ENCODE measurements at places on chromosomes 16 and 17.

DNA sequence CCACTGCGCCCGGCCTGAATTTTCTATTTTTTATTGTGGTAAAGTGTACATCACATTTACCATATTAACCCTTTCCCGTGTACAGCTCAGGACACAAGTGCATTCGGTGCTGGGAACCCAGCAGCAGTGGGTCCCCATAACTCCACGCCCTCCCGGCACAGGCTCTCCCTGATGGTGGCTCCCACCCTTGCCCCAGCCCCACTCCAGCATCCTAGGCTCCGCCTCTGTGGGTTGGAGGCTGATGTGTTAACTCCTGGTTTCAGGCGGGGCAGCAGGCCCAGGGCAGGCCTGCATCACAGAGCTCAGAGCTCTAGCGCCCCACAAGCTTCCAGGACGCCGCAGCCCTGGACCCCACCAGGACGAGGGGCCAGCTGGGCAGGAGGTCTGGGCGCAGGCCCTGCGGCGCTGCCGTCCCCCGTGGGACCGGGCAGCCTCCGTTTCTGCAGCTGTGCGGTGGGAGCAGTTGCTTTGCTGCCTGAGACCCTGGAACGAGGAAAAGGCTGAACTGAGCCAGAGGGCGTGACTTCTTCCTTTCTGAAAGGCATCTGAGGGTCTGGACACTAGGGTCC lies 19.6 kb downstream of the ZFPM1 start:
- no peak for DNase-seq

DNA sequence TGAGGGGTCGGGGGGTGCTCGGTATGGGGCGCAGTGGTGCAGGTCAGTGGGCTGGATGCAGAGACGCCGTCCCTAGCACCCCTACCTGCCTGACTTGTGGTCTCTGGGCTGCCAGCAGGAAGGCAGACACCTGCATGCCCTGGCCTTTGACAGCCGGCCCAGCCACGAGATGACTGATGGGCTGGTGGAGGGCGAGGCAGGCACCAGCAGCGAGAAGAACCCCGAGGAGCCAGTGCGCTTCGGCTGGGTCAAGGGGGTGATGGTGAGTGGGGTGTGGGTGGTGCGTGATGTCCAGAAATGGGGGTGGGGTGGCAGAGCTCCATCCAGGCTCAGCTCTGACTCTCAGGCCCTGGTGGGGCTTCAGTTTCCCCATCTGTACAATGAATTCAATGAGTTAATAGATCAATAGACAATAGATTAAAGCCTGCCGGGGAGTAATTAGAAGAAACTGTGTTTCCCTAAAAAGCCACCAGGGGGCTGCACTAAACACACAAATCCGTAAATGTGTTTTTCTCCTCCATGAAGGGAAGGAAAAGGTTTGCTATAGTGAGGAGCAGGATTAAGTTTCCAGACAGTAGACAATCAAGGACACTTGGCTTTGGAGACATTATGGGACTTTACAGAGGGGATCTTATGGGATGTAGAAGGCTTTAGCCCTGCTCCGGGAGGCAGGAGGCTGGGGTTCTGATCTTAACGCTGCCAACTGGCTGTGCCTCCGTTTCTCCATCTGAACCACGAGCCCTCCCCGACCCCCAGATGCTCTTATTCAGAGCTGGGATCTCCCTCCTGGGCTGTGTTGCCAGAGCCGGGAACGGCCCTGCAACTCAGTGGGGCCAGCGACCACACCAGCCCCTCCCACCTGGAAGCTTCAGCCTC lies 2.2 kb downstream of the SLC12A3 start:
- DNase-seq: no peak

DNA sequence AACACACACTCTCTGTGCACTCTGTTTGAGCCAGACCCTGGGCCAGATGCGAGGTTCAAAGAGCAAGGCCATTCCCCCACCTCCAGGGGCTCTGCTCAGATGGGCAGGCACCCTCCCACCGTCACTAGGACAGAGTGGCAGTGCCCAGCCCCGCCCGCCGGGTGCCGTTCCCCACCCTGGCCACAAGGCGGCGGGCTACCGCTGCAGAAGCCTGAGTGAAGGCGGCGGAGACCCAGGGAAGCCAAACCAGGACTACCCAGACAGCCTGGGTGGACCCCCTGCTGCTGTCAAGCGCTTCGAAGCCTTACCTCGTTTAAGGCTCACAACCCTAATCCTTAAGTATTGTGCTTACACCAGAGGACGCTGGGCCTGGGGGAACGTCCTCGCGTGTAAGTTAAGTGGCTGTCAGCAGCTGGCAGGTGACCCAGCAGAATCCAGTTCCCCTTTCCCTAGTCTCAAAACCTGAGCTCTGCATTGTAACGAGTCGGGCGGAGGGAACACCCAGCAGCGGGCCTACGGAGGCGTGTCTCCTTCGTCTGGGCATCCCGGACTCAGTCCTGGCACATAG lies 4.5 kb downstream of the ARHGAP27 start:
- DNase-seq: peak; percentile 66

DNA sequence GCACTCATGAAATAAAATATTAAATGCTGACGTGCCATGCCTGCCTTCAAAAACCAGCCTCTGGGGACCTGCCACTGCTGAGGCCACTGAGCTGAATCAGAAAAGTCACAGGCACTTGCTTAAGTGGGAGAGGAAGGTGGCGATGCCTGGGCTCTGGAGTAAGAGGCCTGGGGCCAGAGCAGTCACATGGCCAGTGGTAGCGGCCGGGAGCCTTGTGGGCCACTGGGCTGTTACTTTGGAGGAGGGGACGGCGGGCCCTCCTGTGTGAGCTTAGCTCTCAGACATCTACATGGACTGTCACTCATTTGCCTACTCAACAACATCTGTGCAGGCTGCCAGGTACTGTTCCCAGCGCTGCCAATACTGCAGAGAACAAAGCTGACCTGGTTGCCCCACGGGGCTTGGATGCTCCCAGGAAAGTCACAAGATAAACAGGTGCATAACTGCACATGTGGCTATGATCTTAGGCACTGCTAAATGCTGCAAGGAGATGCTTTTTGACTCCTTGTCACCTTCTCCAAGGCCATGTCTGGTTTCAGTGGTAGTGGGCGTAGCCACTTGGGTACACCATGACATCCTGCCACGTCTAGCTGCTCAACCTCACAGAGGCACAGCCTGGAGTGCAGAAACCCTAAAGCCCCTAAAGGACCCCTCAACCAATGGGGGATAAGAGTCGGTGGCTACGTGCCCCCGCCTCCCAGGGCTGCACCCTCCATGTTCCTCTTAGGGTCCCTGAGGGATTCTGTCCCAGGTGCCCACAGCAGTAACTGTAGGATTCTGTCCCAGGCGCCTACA lies 11.6 kb downstream of the COTL1 start:
- no peak for DNase-seq

DNA sequence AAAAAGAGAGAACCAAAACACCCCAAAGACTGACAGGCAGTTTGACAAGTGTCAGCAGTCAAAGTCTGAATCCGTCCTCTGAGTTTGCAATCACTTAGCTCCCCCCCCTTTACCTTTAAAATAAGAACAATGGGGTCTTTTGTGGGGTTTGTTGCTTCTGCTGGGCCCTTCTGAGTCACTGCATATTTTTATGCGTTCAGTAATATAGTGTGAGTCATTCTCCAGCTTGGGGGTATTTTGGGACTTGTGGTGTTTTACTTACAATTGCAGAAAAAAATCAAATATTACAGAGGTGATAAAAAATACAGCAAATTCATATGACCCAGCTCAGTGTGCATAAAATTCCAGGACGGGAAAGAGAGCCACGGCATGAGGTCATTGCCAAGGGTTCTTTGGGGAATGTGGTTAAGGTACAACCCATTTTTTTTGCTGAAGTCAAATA lies 120.1 kb downstream of the CYLD start:
- no peak for DNase-seq

DNA sequence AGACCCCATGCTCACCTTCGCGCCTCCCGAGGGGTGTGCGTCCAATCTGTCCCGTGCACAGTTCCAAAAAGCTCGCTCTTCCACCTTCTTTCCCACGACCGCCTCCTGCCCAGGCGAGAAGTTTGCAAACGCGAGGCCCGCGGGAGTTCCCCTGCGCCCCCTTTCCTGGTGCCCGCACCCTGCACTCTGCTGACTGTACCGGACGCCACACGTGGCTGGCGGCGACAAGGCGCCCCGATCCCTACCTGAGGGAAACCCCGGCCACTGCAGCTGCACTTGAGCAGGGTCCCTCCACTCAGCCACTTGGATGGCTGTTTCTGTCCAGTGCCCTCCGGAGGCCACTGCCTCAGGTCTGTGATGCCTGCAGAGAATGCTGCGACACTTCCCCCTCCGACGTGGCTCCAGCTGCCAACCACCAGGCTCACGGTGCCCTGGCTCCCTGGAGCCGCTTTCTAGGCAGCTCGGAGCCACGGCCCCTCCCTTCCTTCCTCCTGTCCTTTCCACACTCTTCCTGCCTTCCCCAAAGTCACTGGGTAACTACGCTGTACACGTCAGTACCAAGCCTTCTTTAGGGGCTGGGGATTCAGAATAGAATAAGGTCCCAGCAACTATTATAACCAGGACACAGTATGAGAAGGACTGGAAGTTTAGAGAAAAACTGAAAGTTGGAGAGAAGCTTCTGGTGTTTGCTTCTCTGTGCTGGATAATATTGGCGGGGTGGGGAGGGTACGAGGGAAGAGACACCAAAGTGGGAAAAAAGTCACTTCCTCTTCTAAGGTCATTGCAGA lies at the start of gene MLKL:
Gene MLKL, minus strand, starts transcription at position 425 of the 788 bp plus-strand sequence. CDS start 5,105 bp downstream, outside the sequence.
- peak; percentile 54 for DNase-seq

All from stimulated activated CD8-positive, alpha-beta memory T cell treated with anti-CD3 and anti-CD28 coated beads, Interleukin-15, amount 100 ng/mL, for 48 hours (primary cell).